ENCODE measurements at places on chromosomes 4 and X.

DNA sequence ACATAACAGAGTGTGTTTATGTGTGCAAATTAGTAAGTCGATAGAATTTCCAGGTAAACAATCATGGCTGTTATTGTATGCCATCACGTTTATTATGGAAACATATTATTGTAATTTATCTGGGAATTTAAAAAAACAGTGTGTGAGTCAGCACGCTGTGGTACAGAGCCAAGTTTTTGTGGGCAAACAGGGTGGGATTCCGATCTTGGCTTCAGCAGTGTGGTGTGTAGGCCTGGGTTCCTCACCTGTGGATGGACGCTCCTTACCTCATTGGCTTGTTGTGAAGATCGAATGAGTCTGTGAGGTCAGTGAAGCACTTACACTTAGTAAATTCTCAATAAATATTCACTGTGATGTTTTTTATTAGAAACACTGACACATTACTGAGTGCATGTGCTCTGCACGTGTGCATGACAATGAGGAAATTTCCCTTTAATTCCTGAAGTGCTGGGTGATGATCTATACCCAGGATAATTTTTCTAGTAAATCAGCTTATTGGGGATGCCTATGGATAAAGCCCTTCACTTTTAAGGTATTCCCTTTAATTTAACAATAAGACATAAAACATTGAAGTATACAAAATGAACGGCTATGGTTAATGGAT lies 36.4 kb downstream of the SLIT2 start:
- no peak for DNase-seq

- DNase-seq, result peak; percentile 21
Observed at GRCh38 chr4:143482840-143483239, 30.7 kb upstream of the SMARCA5 start.

DNA sequence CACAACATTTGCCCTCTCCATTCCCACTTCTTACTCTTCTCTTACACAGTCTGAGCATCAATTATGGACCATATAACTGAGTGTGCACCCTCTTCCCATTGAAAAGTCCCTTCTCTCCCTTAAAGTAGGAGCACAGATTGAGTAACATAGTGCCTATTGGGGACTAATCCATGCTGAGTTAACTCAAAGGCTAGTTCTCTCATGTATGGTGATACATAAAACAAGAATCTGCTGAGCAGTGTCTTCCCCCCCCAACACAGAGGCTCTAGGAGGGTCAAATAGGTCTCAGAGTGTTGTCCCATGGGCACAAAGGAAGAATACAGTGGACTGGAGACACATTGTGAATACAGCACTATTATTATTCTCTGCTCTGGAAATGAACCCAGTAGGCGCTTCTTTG lies 274.6 kb upstream of the BOD1L1 start:
- DNase-seq, result no peak

- DNase-seq, result no peak
Observed at GRCh38 chr4:176492646-176493302, 173.0 kb downstream of the SPCS3 start.

Data from NCI-H1436 (cell line).